ENCODE measurements at places on chromosomes 6 and 20.

GRCh38 chr20:51769976-51770615 lies 1.9 kb upstream of the ATP9A start:
- no peak for DNase-seq

DNA sequence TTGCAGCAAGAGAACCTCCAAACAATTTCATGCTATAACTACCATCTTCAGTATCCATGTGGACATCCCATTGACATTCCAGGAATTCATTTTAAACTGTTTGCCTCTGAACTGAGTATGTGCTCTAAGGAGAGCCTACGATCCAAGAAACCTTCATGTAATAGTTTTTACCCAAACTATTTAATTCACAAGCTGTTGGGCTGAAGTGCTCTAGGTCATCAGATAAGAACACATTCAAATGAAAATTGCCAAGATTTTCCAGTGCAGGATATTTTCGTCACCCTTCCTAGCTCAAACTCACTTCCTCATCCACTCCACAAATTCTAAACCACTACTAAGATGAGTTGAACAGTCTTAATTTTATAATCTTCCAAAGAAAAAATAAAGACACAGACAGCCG lies 12.8 kb downstream of the RSPO3 start:
- DNase-seq = no peak

- DNase-seq = no peak
Measured at GRCh38 chr6:159939591-159940016, 29.3 kb upstream of the IGF2R start.

- DNase-seq = no peak
Measured at GRCh38 chr6:9412951-9413559, 977.7 kb upstream of the SLC35B3 start.

GRCh38 chr6:167719920-167720319 lies 106.8 kb upstream of the AFDN start:
- DNase-seq = no peak

DNA sequence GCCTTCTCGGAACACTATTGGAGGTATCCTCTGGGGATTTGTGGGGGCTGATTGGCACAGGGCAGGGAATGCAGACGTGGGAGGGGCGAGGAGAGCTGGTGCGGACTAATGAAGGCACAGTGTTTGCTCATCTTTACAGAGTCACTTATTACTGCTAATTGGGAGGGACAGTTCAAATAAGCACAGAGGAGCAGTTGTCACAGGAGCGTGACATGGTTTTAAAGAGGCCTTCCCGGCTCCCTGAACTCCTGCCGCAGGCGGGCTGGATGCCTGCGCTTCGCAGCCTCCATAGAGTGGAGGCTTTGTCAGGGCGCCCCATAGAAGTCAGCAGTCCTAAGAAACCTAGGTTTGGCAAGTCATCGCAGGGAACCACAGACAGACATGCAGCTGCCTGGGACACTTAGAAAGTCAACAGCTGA lies 149.6 kb downstream of the LINC00237 start:
- DNase-seq = no peak

- DNase-seq = no peak
Measured at GRCh38 chr6:4324746-4325145, 189.4 kb upstream of the ECI2 start.

DNA sequence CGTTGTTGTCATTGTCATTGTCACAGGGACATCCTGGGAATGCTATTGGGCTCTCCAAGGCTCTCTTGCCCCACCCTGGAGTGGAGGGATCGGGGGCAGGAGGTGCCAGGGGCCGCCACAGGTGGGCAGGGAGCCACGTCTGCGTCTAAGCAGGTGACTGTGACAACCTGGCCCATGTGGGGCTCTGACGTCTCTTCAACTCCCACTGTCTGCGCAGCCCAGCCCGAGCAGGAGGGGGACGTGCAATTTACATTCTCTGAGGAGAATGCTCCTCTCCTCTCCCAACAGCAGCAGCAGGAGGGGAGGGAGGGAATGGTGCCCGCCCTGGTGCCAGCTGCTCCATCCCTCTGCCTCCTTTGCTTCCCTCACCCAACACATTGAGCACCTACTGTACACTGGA lies 50.1 kb downstream of the GRM4 start:
- no peak for DNase-seq
